ENCODE measurements at places on chromosomes 3 and 15.

DNA sequence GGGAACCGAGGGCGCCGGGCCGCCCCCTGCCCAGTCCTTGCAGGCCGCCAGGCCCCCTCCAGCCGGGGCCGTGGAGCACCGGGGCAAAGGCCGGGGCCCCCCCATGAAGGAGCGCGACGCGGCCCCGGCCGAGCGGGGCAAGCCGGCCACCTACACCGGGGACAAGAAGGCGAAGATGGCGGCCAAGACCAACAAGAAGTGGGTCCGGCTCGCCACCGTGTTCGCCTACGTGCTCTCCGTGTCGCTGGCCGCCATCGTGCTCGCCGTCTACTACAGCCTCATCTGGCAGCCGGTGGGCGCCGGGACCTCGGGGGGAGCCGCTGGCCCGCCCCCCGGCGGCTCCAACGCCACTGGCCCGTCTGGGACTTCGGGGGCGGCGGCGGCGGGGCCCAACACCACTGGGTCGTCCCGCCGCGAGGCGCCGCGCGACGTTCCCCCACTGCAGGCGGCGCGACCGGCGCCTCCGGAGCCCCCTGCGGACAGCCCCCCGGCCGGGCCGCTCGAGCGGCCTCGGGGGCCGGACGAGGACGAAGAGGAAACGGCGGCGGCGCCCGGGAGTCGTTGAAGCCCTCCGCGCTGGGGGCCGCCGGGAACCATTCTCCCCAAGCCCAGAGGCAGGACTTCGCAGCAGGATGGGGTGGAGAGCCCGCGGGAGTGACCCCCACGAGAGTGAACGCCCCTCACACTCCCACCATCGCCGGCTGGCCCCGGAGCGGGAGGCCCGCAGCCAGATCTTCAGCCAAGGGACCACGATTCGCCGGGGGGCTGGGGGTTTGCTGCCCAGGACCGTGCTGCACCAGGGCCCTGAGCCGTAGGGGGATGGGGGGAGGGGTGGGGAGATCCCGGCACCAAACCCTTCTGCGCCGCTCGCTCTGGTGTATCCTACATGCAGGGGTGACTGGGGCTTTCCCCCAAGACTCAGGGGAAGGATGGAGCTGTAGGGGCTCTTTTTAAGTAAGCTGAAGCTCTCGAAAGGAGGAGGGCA lies 753 bp downstream of the INAFM2 start:
- DNase-seq: no peak

GRCh38 chr15:76973362-76973743 lies 21.6 kb upstream of the PSTPIP1 start:
- DNase-seq: peak; percentile 74

GRCh38 chr15:66963710-66964109 lies 101.7 kb upstream of the SMAD3 start:
- no peak for DNase-seq

GRCh38 chr3:140285380-140285779 lies 350.4 kb downstream of the CLSTN2 start:
- DNase-seq: no peak

DNA sequence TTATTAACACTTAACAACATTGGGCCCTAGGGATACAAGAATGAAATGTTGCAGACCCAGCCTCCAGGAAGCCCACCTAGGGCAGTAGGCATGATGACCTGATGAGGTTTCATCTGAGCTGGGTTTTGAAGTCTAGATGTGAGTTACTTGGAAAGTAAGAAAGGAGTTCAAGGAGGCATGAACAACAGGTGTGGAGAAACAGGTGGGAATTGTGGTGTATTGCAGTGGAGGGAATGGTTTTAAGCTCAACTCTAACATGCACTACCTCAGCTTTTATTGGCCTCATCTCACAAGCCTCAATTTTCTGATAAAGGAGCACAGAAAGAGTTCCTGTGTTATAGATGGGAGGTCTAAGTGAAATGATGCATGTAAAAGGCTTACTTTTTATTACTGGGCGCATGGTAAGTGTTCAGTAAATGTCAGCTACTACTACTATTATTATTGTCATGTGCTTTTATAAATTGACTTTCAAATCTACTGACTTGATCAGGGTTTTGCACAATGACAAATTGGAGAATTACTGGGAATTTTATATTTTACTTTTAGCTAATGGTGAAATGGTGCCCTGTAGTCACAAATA lies 19.3 kb downstream of the SCAANT1 start:
- no peak for DNase-seq

GRCh38 chr3:109678600-109678999 lies 341.3 kb upstream of the DPPA4 start:
- no peak for DNase-seq

DNA sequence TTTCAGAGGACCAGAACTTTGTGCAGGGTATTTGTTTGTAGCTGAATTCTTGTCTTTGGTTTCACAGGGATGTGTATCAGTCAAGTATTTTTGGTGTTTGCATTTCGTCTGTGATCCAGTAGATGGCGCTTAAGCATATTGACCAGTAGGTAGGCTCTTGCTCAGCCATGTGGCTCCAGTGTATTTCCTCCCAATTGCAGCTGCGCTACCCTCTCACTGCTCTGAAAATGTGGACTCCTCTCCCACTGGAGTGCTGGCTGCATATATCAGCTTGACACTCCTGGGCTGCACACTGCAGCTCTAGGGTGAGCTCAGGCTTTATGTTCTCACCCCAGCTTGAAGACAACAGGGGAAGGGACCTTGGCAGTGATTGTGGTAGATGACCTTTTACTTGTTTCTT lies 1264.3 kb upstream of the ALCAM start:
- peak; percentile 19 for DNase-seq

GRCh38 chr15:65077981-65078352 lies 1.4 kb downstream of the KBTBD13 start:
- DNase-seq: peak; percentile 74

GRCh38 chr3:108505811-108506210 lies 4.6 kb downstream of the MYH15 start:
- DNase-seq: no peak

- DNase-seq: no peak
Measured at GRCh38 chr15:79513940-79514339, 81.8 kb downstream of the MINAR1 start.

DNA sequence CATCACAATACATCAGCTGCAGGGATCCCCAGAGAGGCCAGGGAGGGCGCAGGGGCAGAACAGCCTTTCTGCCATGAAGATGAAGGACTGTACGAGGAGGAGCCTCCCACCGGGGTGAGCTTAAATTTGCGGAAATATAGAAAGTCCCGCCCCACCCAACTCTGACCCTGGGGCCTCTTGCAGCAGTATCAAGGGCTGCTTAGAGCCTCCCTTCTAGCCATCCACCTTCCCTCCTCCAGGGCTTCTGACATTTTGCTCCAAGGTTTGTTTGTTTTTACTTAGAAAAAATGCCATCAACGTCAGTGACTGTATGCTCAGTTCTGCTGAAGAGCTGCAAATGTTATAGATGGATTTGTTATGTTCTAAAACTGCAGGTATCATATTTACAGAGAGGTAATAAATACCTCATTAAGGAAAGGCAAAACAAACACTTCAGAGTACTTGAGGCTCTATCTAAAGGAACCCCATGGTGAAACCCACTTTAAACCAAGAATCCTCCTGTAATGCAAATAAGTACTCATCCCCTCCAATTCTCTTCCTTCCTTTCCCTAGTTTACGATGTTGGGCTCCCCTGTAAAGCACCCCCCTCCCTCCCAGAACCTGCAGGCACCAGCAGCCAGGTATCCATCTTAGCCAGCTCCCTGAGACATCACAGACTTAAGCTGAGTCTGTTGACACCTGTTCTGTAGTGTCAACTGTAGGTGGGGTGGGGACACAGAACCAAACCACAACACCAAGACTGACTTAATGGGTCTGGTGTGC lies 30.5 kb downstream of the RFTN1 start:
- DNase-seq: no peak

GRCh38 chr3:196096382-196096953 lies 14.6 kb upstream of the TFRC start:
- no peak for DNase-seq

DNA sequence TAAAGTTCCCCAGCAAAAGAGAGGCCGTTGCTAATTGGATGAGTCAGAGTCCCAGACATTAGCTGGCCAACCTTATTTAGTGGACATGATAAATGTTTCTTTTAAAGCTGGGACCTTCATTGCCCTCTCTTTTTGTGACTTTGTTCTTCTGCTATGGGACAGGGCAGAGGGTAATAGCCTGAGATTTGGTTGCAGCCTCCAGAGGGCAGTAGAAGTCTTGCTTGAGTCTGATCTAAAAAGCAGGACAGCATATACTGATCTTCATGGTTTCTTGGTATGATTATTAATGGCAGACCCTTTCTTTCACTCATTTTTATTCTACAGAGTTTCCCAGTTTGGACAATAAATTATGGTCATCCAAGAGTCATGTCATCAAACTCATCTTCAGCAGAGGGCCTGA lies 25.1 kb upstream of the ZKSCAN7 start:
- no peak for DNase-seq

DNA sequence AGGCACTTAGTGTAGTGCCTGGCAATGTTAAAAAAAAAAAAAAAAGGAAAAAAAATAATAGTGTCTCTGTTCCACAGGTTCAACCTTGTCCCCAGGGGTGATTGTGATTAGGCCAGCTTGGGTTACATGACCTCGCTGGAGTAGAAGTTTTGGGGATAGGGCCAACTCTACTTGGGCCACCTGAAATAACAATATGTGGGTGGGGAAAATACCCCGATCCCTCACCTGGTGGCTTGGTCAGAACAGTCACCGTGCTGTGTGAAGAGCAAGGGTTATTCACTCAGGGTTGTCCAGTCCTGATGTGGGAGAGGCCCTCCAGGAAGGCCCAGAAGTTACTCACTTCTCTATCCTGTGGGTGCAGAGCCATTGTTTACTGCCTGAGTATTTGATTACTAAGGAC lies 19.5 kb downstream of the XYLB start:
- no peak for DNase-seq

All from endothelial cell (in vitro differentiated cells).